Spinal cord (tissue), 10 donors: ENCODE measurements at places on chromosomes 7 and 10. TPM values are rescaled to one million over a fixed set of nuclear protein-coding genes. Genes with fewer than 3 reads are reported as not detected.

DNA sequence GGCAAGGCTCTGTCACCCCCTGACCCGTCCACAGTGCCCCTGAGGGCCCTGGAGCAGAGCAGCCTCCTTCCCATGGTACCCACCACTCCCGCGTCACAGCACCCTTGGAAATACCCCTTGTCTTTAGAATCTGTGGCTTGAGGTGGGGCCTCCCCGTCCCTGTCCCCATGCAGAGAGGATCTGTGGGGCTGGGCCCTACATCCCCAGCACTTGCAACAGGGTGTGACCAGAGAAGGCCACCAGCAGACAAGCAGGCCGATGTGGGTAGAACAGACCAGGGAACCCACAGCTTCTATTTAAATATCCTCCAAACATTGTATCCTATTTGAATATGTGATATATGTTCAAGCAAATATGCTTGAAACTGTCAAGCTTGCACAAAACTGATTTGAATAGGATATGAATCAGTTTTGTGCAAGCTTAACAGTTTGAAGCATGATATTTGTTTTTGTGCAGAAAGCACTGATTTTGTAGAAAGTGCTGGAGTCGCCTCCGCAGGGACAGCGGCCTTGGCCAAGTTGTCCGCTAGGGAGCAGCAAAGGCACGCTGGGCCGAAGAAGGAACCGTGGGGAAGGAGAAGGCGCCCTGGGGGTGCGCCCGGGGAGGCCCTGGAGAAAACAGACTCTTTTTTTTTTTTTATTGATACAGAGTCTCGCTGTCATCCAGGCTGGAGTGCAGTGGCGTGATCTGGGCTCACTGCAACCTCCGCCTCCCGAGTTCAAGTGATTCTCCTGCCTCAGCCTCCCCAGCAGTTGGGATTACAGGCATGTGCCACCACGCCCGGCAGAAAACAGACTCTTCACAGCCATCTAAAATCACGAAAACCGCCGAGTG, 2.2 kb downstream of the CFAP46 start:
- DNase-seq = peak; percentile 69

DNA sequence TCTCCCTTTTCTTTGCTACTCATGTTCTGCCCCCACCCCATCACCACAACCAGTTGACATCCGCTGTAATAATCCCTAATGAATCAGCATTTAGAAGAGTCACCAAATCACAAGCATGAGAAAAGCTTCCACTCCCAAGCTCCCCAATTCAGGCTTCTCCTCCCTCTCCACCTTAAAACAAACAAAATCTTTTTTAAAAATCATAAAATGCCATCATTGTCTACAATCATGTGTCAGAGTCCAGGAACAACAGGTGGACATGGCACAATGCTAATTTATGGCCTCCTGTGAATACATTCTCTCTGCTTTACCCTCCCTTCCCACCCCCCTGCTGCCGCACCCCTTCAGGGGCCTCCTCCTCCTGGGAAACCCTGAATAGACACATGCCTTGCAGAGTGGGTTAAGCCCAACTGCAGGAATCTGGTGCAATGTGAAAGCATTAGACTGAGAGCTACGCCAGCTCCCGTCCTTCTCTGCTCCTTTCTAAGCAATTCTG, 3.7 kb downstream of the LRRC4 start:
- DNase-seq = no peak

NODAL gene
- polyA plus RNA-seq = 2.6 TPM

HECW1 gene
- 15.8 TPM for polyA plus RNA-seq

DNA sequence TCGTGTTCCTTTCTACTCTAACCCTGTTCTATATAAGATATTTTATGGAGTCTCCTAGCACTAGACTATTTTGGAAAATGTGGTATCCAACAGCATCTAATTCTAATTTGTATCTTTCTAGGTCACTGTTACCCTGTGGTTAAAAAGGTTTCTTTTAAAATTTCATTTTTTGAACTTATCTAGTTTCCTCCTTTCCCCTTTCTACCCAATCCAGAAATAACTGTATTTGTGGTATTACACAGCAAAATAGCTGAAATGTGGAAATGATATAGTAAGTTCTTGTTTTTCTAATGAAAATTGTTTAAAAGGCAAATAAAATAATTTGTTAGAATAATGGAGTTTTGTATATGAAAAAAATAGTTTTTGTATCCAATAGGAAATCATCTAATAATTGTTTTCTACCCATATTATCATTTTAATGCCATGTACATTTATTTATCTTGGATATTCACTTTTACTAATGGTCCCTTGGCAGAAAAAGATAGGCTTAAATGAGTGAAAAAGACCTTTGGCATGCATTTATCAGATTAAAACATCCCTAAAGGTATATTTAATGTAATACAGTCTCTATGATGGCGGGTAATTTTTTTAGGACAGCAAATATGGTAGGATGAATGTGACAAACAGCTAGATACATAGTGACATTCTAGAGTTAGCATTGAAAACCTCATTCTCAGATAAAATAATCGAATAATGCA, 175.5 kb upstream of the PLXDC2 start:
- DNase-seq = no peak

GRCh38 chr10:21681156-21681555, 147.1 kb downstream of the MLLT10 start:
- DNase-seq = no peak

DNA sequence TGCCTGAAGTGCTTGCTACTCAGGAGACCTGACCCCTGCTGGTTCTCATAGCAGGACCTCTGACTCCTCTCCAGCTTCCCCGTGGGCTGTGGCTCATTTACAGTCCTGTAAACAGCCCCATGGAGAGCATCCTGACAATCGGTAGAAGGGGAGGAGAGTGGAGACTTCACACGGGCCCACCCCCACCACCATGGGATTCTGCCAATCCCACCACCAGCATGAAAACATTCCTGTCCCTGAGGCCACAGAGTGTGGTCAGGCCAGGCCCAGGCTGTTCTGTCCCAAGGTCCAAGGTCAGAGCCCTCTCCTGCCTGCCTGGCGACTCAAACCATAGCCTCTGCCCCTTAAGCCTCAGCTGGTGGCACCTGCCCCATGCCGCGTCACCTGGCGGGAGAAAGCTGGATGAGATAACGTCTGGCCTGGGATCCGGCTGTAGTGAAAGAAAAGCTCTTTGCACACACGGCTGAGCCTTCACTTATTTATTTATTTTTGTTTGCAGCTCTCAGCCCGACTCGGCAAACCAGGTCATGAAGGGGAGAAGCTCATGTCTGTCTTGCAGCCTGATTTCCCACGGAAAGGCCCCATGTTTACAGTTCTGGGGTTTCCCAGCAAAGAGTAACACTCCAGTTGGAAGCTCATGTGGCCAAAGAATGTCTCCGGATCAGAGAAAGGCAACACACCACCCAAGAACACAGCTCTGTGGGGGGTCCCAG, 293.6 kb upstream of the ZMIZ1 start:
- no peak for DNase-seq
